GM20000 (cell line): ENCODE measurements at places on chromosomes 5 and 9.

DNA sequence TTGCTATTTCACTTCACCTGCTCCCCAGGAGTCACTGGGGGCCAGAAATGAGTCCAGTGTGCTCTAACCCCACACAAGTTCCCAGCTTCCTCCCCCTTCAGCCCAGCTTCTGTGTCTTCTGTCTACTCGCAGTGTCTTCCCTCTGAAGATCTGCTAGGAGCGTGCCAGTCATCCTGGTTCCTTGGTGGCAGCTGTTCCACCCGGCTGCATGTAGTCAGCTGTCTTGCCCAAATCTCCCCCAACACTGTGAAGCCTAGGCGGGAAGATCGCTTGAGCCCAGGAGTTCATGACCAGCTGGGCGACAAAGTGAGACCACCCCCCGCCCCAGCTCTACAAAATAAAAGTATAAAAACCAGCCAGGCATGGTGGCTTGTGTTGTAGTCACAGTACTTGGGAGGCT lies 154.0 kb downstream of the GDNF start:
- DNase-seq = no peak

GRCh38 chr9:76866689-76867088 lies 39.2 kb downstream of the PRUNE2 start:
- no peak for DNase-seq

GRCh38 chr5:153601377-153601776 lies 110.9 kb downstream of the GRIA1 start:
- peak; percentile 23 for DNase-seq

GRCh38 chr5:56190497-56190896 lies 42.6 kb downstream of the ANKRD55 start:
- DNase-seq = no peak

DNA sequence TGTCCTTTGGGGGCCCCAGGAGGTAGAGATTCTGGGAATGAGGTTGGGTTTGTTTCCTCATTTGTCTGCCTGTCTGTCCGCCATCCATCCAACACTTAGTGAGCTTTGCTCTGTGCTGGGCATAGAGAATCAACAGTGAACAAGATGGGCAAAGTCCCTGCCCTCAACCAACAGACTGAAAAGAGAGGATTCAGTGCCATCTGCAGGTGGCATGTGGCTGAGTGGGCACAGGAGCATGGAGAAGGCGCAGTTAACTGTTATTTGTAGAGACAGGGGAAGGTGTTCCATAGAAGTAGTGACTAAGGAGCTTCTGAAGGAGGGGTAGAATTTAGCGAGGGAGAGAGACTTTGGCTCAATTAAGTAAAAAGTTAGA lies 23.1 kb downstream of the POLR1E start:
- DNase-seq = no peak

- peak; percentile 86 for DNase-seq
Observed at GRCh38 chr5:150625831-150626746, 14.4 kb upstream of the SYNPO start.

GRCh38 chr9:134624621-134625181 lies 16.9 kb upstream of the COL5A1 start:
- DNase-seq = no peak

DNA sequence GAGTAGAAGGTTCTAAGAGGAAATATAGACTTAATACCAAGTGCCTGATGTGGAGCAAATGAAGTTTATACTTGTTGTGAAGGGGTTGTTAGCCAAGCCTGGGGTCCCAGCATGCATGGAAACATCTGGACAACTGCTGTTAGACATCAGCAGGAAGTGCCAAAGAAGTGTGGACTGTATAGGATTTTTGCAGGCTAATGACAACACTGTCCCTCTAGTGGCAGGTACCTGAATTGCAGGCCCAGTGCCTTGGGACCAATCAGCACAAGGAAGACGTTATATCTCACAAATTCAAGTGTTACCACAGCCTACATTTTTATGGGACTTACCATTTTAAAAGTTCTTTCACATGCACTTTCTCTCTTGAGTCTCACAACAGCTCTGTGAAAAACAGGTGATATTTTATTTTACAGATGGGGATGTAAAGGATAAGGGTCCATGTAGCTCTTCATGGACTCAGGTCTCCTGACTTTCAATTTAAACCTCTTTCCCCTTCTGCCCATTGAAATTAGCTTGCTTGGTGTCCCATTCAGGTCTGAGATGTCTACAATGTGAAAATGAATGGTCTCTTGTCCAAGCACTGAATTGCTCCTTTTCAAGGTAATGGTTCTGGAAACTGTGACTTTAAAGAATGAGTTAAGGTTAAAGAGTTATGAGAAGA lies 89.0 kb upstream of the MAP1B start:
- peak; percentile 56 for DNase-seq

- DNase-seq = no peak
Observed at GRCh38 chr5:67202828-67203227, 6.2 kb upstream of the CD180 start.

- no peak for DNase-seq
Observed at GRCh38 chr5:163604013-163604412, 98.6 kb downstream of the MAT2B start.

DNA sequence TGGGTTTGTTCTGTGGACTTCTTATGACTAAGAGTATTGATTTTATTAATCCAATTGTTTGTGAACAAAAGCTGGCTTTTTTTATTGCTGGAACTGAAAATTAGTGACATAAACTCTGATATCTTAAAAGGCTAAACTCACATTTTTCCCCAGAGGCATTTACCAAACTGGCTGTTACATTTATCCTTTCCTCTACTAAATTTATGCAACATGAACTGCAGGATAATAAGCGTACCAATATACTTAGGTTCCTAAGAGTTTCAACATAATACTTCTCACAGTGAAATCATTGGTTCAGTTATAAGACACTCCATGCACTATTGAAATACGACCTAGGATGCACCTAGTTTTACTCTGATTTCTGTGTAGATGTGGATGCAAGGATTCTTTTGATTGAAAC lies 560.8 kb upstream of the WWC1 start:
- no peak for DNase-seq

GRCh38 chr5:102294886-102295395 lies 1.1 kb downstream of the SLCO4C1 start:
- no peak for DNase-seq

DNA sequence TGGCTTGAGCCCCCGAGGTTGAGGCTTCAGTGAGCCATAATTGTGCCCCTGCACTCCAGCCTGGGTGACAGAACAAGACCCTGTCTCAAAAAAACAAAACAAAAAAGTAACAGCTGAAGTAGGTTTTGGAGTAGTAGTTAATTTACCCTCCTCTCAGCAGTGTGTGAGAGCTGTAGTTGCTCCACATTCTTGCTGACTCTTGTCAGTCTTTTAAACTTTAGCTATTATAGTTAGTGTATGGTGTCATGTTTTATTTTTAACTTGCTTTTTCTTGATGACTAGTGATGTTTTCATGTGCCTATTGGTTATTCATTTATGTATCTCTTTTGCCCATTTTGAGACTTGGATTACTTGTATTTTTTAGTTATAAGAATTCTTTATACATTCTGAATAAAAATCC lies 52.9 kb upstream of the DHFR start:
- no peak for DNase-seq

GRCh38 chr9:71306134-71306533 lies 184.7 kb upstream of the TRPM3 start:
- DNase-seq = peak; percentile 14

- peak; percentile 28 for DNase-seq
Observed at GRCh38 chr5:173925449-173926071, 37.4 kb downstream of the CPEB4 start.

DNA sequence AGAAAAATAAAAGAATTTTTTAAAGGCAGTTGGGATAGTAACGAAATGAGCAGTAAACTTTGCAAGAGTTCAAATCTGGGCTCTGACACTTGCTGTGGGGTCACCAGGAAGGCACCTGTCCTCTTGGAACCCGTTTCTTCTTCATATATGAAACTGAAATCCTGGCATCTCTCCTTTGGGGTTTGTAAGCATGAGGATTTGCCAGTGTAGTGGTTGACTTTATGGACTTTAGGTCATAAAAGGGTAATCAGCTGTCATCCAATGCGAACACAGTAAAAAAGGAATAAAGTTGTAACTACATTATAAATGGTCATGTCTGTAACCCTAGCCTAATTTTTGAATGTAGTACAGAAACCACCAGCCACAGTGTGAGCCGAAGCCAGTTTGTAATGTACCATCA lies 1.3 kb downstream of the RAB14 start:
- DNase-seq = no peak

- DNase-seq = no peak
Observed at GRCh38 chr9:89808756-89809181, 204.0 kb downstream of the GADD45G start.

DNA sequence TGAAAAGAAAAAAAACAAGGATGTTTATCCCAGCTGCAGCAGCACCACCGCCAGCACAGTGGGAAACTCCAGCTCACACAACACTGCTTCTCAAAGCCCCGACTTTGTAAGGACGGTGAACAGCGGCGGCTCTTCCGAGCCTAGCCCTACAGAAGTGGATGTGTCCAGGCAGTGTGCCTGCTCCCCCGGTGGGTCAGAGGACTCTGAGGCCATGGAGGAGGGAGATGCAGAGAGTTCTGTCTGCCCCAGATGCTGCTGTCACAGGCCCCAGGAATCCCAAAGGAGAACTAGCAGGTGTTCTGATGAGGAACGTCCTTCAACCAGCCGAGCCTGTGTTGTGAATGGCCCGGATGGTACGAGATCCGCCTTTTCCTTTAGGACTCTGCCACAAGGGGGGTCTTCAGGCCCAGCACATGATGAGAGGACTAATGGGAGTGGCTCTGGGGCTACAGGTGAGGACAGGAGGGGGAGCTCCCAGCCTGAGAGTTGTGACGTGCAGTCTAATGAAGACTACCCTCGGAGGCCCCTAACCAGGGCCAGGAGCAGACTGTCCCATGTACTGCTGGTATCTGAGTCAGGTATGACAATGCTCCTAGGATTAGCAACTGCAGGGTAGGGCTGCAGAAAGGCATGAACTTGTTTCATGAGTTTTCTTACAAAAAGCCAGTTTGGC lies 43.7 kb downstream of the FBXO38 start:
- no peak for DNase-seq

- DNase-seq = no peak
Observed at GRCh38 chr5:173468821-173469251, 140.6 kb upstream of the STC2 start.

DNA sequence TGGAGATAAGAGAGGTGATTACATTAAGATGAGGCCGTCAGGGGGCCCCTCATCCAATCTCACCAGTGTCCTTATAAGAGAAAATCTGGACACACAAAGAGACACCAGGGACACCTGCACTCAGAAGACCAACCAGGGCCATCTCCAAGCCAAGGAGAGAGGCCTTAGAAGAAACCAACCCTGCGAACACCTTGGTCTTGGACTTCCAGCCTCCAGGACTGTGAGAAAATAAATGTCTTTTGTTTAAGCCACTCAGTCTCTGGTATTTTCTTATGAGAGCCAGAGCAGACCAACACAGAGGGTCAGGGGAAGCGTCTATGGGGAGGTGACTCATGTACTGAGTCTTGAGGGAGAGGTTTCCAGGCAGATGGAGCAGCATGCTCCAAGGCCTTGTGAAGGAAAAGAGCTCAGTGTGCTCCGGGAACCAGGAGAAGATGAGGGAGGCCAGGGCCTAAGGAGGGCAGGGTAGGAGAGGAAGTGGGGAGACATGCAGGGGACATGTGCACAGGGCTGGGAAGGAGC lies 5.4 kb downstream of the PHYKPL start:
- DNase-seq = no peak

GRCh38 chr5:133316346-133317343 lies 264.8 kb downstream of the HSPA4 start:
- no peak for DNase-seq

DNA sequence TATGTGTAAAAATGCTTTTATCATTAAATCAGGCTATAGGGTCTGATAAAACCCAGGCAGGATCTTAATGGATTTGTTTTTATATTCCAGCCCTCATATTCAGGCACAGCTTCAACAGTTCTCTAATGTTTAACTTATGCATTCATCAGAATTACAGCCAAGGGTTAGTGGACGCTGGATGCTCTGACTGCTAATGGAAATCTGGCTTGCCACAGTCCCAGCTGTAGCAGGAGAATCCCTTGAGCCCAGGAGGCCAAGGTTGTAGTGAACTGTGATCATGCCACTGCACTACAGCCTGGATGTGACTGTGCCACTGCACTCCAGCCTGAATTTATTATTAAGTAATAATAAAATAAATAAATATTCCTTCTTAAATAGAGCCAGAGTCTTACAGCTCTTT lies 98.0 kb downstream of the SLC25A46 start:
- DNase-seq = no peak

- DNase-seq = no peak
Observed at GRCh38 chr5:172594867-172595466, 46.1 kb upstream of the NEURL1B start.

DNA sequence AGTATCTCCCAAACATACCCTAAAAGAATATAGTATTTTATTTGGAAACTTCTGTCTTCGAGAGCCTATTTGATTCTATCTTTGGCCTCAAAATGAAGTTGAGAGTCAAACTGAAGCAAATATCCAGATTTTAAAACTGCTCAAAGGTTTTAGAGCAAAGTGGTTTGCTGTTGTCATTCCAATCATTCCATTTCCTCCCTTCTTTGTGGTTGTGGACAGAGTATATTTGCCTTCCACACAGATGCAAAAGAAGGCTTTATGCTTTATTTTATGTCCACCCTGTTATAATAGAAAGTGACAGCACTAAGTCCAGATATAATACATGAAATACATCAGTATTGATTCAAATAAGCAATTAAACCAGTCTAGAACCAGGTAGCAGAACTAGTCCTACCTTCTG lies 12.4 kb downstream of the GZMK start:
- no peak for DNase-seq

- DNase-seq = no peak
Observed at GRCh38 chr9:29456940-29457339, 1883.7 kb upstream of the C9orf72 start.

DNA sequence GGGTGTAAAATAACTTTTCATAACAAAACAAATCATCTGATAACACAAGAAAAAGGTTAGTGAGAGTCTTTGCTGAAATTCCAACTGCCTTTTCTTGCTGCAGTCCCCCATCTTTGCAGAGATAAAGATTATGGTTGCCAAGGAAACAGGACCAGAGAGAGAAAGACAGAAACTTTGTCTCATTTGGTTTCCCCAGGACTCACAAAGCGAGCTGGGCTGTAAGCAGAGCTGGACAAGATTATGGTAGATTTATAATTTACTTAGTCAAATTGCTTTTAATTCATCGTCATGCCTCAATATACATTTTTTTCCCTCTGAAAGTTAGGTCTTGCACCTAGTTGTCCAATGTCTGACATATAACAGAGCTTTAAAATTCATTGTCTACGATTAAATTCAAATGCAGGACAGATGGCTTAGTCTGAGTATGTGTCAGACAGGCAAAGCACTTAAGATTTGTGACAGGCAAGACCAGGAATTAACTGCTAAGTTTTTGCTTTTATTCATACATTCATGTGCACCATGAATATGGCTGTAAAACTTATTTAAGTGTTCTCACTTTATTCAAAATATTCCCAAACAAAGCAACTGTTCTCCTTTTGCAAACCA lies 17.4 kb downstream of the ENC1 start:
- DNase-seq = no peak

GRCh38 chr5:125455041-125455440 lies 708.6 kb upstream of the ZNF608 start:
- no peak for DNase-seq

DNA sequence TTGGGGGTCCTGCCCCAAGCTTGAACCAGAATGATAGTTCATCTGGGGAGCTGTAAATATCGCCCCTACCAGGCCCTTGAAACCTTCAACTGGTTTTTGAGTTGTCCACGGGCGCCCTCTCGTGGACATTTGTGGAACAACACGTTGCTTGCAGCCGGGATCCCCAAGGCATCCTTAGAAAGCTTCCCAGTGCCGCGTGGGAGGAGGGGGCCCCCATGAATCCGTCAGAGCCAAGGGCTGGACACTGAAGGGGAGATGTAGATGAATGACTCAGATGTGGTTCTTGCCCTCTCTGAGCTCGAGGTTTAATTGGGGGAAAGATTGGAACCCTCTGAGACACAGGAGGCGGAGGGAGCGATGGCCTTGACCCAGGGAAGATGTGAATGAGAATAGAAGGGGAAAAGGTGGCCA lies 31.8 kb upstream of the ORM1 start:
- peak; percentile 73 for DNase-seq
